H1 (cell line): ENCODE measurements at places on chromosomes 3 and 15. TPM values are rescaled to one million over a fixed set of nuclear protein-coding genes. Genes with fewer than 3 reads are reported as not detected.

STAC gene
- 16.5 and 18.1 TPM in 2 replicates for total RNA-seq

CCDC174 gene
- total RNA-seq, result 11.9 and 14.1 TPM in 2 replicates

LIPC gene
- not detected in 2 replicates for total RNA-seq

MUSTN1 gene
- 0.84 and 2.4 TPM in 2 replicates for total RNA-seq

CIAO2A gene
- total RNA-seq, result 86.5 and 89.3 TPM in 2 replicates

MELTF gene
- 3.5 and 3.7 TPM in 2 replicates for total RNA-seq

AADACL2 gene
- not detected in 2 replicates for total RNA-seq

SLC9A9 gene
- 1.1 and 1.5 TPM in 2 replicates for total RNA-seq

COLQ gene
- 0.99 and 1.9 TPM in 2 replicates for total RNA-seq

EXD1 gene
- 0.54 TPM in 1 of 2 replicates, not detected in the other for total RNA-seq

KCNMB3 gene
- total RNA-seq, result 1.9 and 2.0 TPM in 2 replicates

DNA sequence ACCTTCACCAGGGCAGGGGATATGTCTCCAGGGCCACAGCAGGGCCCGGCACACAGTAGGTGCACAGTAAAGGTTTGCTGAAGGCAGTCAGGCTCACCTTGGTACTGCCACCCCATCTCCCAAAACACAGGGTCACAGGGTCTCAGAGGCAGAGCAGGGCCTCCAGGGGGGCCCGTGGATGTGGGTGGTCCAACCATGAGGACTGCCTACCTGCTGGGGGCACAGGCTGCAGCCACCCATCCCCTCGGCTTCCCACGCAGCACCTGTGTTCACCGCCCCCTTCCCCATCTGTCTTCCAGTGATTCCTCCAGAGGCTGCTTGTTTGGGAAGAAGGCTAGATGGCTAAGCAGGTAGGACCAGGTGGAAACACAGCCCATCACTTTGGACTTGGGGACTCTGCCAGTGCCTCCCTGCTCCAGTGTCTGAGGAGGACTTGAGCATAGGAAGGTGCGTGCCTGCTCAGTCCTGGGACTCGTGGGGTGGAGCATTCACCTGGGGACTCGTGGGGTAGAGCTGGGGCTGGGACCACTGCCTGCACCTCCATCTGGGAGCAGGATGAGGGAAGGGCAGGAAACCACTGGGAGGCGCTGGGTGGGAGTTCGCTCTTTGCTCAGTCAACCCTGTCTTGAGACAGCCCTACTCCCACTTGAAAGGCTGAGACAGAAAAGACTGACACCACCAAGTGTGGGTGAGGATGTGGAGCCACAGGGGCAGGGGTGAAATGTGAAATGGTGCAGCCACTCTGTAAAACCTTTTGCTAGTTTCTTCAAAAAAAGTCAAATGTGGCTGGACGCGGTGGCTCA is 18.8 kb upstream of the PLXND1 start:
- peak; percentile 71 for DNase-seq

DNA sequence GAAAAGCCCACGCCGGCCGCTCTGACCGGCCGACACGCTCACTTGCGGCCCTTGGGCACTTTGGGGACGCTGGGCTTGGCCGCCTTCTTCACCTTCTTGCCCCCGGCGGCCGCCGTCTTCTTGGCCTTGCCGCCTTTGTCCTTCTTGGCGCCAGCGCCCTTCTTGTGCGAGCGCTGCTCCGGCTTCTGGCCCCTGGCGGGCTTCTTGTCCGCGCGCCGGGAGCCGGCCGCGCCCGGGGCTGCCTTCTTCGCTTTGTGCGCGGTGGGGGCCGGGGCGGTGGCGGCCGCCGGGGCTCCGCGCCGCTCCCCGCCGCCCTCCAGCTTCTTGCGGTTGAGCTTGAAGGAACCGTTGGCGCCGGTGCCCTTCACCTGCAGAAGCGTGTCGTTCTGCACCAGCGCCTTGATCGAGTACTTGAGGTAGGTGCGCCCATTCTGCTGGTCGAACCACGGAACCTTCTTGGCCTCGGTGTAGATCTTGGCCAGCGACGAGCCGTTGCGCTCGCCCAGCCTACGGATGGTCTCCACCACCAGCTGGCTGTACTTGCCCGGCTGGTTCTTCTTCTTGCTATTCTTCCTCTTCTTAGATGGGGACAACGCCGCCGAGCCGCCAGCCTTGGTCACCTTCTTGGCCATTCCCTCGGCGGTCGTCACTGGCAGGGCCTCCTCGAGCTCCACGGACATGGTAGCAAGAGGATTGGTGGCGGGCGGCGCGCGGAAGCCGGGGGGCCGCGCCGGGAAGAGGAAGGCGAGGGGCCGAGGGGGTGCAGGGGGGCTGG is 36.7 kb downstream of the HMCES start:
- no peak for DNase-seq

GRCh38 chr3:71713041-71713440 is 12.2 kb downstream of the EIF4E3 start:
- no peak for DNase-seq

- no peak for DNase-seq
Observed at GRCh38 chr3:20075197-20075596, 35.0 kb downstream of the KAT2B start.

- no peak for DNase-seq
Observed at GRCh38 chr15:50075319-50075718, 43.7 kb downstream of the ATP8B4 start.

DNA sequence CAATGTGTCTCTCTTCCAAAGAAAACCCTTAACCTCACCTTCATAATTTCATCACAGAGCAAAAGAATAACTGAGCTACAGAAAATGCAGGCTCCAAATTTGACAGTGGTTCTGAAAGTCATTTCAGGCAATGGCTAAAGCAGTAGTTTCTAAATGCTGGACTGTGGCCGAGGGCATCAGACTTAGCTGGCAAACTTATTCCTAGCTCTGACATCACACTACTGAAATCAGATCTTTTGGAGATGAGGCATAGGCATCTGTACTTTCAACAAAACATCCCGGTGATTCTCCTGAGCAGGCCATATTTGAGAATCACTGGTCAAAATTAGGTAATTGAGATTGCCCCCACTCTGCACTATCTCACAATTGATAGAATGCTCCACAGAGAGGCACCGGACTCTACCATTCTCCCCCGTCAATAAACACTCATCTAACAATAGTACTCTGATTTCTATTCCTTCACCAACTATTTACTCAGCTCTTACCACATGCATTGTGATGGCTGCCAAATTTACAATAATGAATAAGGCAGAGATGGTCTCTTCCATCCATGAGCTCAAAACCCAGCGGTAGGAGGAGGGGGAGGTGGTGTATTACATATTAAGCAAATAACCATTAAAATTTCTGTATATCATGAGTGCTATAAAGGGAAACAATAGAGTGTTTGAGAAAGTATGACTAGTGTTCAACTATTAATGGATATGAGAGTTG is 57.3 kb upstream of the SPRED1 start:
- DNase-seq, result no peak

DNA sequence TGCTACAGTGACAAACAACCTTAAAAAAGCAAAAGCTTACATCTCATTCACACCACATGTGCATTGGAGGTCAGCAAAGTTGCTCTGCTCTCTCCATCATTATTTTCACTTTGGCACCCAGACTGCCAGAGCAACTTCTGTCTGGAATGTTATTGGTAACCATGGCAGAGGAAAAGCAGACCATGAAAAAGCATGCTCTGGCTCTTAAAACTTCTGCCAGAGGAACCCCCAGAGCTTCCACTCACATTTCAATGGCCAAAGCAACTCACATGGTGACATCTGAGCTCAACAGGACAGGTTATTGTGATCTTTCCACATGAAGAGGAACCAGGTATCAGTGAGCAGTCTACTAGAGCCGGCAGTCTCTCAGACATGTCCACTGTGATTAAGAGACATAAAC is 21.9 kb upstream of the FRMD5 start:
- DNase-seq, result no peak

GRCh38 chr3:171379961-171380483 is 80.2 kb downstream of the TNIK start:
- no peak for DNase-seq

DNA sequence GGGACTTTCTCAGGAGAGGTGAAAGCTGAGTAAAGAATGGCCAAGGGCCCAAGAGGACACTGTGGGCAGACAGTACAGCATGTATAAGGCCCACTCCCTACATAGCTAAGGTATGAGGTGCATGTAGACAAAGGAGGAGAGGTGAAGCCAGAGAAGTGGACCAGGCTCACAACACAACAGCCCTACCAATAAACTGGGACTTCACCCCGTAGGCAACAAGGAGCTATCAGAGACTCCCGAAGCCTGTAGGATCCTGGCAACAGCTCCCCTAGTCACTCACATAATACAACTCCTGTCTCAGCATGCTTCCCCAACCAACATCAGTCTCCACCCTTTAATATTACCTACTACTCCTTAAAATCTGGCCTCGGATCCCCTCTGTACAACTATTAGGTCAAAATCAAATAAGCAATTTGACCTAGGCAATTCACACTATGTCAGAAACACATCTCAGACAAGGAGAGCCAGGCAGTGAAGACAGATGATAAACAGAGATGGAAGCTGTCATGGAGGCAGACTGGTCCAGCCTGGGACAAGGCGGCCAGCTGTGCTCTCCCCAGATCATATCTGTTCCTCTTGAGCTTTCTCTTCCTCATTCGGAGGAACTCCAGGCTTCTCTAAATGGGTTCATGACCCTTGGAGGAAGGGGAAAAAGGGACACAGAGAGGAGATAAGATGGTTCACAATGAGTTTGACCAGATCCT is 1.4 kb downstream of the XXYLT1 start:
- no peak for DNase-seq

- no peak for DNase-seq
Observed at GRCh38 chr3:140456974-140457373, 220.9 kb upstream of the TRIM42 start.

DNA sequence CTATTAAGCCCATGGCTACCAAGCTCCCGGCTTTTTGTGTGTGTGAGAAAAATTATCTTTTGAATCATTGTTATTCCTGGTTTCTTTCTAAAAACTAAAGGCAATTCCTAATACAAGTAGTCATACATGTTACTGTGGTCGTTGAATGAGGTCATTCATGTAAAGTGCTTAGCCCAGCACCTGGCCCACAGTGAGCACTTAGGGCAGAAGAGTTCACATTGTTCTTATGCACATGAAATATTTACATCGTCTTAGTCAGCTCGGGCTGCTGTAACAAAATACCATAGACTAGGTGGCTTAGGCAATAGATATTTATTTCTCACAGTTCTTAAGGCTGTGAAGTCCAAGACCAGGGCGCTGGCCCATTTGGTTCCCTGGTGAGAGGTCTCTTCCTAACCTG is 216.1 kb downstream of the SHQ1 start:
- DNase-seq, result no peak

DNA sequence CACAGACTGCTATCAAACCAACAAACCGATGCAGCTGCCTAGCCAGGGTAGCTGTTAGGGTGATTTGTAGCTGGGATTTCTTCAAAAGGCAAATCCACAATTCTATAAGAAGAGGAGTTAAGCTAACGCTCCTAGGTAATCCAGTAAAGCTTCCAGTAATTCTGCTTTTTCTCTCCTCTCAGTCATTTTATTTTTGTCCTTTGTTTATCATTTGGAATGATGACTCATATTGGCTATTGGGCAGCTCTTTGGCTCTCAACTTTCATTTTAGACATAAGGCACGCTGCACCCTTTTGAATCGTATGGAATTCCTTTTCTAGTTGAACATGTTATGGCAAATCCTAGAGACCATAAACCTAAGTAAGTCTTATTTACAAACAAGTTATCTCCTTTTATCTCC is 53.2 kb upstream of the PPARG start:
- DNase-seq, result no peak

DNA sequence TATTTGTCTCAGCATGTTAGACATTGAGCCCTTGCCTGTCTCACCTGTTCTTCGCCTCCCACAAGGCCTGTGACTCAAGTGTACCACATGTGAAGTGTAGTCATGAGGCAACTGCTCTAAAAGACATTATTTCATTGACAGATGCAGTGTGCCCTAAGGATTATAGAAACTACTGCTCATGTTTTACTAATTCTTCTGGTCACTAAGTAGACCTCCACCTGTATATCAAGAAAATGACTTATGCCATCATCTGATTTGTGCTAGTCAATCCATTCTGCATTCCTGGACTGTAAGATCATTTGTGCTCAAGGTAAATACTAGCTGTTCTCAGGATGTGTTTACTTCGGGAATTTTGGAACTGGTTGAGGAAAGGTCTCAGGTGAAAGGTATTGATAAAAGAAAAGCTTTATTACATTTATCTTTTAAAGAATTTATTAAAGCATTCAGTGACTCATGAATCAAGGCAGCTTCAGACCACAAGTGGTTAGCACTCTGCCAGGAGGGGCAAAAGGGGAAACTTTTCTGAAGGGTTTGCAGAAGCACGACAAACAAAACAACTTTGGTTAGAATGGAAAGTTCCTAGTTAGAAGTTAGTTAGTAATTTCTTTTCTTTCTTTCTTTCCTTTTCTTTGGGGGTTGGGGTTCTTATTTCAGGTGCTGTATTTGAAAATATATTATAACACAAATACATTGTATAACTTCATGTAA is 465.3 kb upstream of the CBLB start:
- no peak for DNase-seq

GRCh38 chr3:10397879-10398278 is 77.0 kb upstream of the SEC13 start:
- DNase-seq, result no peak

GRCh38 chr3:42637001-42637400 is 16.5 kb upstream of the ZBTB47 start:
- DNase-seq, result no peak

- DNase-seq, result no peak
Observed at GRCh38 chr15:99954361-99955180, 221.3 kb upstream of the LYSMD4 start.

GRCh38 chr3:82000350-82000749 is 238.9 kb upstream of the GBE1 start:
- DNase-seq, result no peak

DNA sequence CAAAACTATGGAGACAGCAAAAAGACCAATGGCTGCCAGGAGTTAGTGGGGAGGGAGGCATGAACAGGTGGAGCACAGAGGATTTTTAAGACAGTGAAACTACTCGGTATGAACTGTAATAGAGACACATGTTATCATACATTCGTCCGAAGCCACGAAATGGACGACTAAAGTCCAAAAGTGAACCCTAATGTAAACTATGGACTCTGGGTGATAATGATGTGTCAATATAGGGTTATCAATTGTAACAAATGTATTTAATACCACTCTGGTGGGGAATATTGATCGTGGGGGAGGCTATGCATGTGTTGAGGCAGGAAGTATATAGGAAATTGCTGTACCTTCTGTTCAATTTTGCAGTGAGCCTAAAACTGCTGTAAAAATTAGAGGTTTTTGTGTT is 107.0 kb downstream of the CPN2 start:
- DNase-seq, result no peak
